Activated CD8-positive, alpha-beta memory T cell treated with anti-CD3 and anti-CD28 coated beads for 48 hours (primary cell): ENCODE measurements at places on chromosomes 12 and 14.

DNA sequence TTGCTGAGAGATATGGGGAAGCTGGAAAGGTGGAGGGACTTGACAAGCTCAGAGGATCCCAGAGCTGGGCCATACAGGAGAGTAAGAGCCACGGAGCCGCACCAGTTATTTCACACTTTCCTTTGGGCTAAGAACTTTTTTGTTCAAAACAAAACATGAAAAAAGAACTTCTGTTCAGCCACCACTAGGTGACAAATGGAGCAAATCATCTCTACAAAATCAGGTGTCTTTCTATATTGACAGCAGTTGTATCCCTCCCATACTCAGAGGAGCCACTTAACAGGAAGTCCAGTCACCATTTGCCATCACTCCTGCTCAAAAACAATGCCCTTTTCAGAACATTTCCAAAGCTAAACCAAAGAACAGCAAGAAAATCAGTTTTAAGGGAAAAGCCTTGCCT lies 70.3 kb upstream of the DBX2 start:
- DNase-seq = no peak

GRCh38 chr12:96177013-96177412 lies 17.2 kb upstream of the ELK3 start:
- no peak for DNase-seq

DNA sequence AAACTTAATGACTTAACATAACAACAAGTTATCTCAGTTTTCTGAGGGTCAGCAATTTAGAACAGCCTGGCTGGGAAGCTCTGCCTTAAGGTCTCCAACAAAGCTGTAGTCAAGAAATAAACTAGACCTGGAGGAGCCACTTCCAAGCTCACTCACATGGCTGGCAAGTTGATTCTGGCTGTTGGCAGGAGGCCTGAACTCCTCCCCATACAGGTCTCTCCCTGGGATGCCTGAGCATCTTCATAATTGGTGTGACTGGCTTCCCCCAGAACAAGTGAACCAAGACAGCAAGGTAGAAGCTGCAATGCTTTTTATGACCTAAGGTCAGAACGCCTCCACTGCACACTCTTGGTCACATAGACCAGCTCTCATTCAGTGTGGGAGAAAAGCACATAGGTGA lies 128.3 kb downstream of the SAMD4A start:
- no peak for DNase-seq

GRCh38 chr12:73226593-73226992 lies 954.4 kb downstream of the TRHDE start:
- no peak for DNase-seq

- DNase-seq = no peak
These were observed 74.8 kb downstream of the KIF21A start for GRCh38 chr12:39368096-39368495.

DNA sequence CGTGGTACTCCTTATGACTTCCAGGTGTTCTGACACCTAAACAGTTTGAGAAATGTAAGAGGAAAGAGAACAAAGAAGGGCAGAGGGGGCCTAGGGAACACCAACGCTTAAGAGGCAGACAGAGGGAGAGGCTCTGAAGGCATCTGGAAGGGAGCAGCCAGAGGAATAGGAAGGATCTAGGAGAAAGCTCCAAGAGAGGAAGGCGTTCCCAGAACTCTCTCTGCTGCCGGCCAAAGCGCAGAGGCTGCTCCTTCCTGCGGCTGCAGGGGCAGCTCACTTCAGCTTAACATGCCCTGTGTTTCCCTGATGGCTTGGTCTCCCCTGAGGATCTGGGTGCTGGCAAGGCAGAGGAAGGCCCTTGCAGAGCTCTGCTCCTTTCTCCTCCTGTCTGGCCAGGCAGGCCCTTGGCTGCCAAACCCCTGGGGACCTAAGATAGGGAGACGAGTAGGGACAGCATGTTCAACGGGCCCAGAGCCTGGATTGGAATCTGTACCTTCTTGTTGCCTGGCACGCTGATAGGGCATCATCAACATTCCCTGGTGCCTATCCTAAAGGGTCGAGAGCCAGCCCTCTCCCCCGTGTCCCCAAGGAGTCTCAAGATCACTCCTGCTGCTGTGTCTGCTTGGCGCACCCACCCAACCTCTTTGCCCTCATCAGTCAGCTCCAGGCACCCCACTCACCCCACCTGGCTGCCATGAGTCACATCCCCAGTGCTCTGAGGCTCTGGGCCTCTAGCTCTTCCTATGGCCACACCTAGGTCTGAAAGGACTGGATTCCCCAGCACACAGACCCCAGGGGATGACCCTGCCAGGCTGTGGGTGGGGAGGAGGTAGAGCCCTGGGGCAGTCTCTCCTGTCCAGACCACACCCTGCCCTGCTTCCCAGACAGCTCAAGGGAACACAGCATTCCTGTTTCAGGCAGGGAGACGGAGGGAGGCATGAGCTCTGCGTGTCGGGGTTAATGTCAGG lies 45.6 kb downstream of the LTBP2 start:
- DNase-seq = no peak

GRCh38 chr12:123713398-123713797 lies 1.2 kb downstream of the ATP6V0A2 start:
- no peak for DNase-seq

GRCh38 chr14:57809808-57810207 lies 56.1 kb downstream of the SLC35F4 start:
- no peak for DNase-seq

DNA sequence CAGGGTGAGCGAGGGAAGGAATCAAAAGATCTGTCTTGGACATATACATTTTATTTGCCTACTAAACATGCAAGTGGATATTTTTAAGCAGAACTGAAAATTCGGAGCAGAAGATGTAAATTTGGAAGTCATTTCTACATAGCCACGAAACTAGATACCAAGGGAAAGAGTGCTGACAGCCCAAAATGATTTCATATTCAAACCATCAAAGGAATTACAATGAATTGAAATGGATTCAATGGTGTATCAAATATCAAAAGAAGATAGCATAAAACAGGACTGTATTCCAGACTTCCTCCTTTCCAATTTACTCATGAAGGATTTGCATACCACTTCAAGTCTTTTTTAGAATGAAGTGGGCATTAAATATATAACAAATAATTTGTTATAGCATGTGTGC lies 313.5 kb upstream of the KITLG start:
- DNase-seq = no peak

DNA sequence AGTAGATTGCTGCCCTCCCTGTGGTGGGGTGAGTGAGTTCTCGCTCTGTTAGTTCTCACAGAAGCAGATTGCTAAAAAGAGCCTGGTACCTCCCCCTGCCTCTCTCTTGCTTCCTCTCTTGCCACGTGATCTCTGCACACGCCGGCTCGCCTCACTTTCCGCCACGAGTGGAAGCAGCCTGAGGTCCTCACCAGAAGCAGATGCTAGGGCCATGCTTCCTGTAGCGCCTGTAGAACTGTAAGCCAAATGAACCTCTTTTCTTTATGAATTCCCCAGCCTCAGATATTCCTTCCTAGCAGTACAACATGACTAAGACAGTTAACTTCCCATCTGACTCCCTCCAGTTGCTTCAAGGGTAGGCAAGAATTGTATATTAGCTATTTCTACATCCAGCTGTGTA lies 76.2 kb downstream of the ETV6 start:
- no peak for DNase-seq

DNA sequence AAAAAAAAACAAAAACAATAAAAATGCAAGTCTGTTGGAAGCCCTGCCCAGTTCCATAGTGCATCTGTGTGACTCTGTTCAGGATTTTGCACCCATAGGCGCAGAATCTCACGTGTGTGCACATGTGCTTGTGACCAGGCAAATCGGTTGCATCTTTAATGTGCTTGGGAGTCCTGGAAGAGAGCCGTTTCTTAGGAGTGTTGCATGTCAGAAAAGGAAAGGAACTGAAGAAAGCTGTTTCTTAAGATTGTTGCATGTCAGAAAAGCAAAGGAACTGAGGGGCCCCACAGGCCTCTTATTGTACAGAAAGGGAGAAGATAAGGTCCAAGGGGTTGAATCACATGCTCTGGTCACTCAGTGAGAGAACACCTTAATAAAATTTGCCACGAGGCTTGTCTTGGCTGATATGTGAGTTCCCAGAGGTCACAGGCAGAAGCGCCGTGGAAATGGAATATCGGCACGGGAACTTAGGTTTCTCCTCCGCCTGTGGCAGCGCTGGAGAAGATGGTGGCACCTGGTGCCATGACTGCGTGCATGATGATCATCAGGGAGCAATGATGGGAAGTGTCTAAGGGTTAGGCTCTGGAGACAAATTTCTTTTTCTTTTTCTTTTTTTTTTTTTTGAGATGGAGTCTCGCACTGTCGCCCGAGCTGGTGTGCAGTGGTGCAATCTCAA lies 90.0 kb downstream of the LRRC74A start:
- no peak for DNase-seq

DNA sequence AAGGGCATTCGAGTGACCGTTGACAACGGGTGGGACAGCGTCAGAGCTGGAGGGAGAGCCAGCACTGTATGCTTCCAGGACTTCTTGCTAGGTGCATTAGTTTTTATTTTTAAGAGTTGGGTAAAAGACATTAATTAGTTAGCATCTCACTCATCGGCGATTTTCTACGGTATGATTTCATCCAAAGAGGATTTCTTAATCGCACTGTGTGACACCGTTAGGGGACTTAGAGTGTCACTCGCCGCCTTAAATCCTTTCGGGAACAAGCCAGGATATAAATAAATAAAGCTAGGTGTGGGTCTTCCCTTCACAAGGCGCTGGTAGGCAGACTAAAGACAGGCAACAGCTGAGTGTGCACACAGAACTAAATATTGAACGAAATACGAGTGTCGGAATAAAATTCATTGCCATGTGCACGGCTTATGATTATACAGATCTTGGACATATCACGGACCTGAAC lies 869 bp upstream of the NOVA1 start:
- no peak for DNase-seq

DNA sequence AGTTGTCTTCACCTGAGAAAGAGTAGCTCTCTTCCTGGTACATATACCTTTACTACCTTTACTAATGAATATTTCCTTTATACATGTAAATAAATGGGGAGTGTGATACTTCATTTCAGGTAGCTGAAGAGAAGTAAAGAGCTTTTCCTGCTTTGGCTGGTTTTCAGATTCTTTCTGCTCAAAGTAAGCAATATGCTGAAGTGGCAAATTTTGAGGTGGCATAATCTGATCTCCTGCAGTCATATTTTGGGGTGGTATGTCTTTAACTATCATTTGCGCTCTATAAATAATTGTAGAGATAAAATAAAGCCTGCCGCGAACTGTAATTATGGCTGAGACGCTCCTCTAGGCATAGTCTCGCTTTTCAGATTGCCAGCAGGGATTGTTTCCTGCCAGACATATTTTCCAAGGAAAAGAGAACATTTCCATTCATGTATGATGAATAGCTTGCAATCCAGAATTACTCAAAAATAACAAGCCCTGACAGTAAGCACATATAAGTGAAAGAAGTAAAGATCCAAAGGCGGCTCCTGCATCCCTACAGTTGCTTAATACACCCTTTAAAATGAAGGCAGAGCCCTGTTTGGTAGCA lies 200.7 kb downstream of the C12orf50 start:
- DNase-seq = no peak

- no peak for DNase-seq
These were observed 172.2 kb downstream of the PRKD1 start for GRCh38 chr14:29755311-29756018.

DNA sequence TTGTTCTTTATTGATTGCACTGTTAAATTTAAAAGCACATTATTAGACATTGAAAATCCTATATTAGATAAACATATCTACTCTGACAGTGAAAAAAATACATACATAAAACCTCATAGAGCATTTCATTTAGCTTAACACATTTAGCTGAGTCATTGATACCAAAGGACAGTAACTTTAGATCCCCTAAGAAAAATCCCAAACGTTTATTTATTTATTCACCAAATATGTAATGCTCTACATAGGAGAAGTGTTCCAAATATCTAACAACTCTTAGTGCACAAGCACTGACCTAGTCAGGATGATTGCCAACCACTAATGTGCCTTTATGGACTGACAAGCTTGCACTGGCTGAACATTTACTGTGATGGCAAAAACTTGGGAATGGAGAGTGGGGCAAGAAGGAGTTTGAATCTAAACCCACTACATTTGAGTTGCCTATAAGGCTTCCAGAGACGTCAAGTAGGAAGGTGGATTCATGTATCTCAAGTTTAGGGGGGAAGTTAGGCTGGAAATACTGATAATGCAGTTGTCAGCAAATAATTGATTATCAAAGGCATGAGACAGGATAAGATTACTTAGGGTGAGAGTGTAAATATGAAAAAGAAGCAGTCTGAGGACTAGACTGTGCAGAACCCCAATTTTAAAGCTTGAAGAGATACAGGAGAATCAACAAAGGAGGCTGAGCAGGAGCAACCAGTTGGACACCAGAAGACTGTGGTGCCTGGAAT lies 156.4 kb downstream of the PLCZ1 start:
- DNase-seq = no peak

GRCh38 chr12:31005256-31005943 lies 68.3 kb upstream of the DDX11 start:
- DNase-seq = no peak
